ENCODE measurements at places on chromosomes 4 and X.

DNA sequence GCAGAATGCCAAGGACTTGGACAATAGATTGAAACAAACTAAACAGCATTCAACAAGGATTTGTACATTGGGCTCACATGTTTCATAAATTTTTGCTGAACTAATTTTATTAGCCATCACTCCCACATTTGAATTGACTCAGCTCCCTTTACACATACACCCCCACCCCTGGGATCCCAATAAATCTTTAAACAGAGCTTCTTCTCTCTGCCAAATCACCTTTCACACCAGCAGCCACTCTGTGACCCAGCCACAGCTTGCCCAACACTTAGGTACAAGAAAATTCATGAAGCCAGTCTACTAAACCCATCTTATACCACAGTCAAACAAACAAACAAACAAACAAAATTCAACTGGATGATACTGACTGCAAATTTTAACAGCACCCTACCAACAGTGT, 21.6 kb downstream of the PHKA2 start:
- DNase-seq: no peak

- DNase-seq: no peak
These were observed 1316.9 kb upstream of the TENM3 start for GRCh38 chr4:180926277-180926676.

DNA sequence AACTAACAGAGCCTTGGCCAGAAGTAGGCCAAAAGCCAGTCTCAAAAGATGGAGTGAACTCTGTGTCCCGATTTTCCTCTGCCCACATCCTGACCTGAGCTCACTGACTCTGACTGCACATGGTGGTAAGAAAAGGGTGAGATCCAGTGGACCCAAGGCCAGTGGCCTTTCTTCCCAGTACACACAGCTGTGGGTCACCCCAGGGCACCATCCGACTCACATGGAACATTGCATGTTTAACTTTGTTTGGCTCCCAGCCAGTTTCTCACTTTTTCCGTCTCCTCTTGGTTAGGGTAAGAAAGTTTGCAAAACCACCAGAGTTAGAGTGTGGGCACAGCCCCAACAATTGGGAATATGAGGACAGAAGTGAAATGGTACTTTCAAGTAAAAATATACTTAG, 69.8 kb downstream of the GAB1 start:
- no peak for DNase-seq

GRCh38 chr4:144338834-144339233, 198.3 kb upstream of the GYPA start:
- DNase-seq: no peak

All from HEK293T (cell line).